Glutamatergic neuron (in vitro differentiated cells): ENCODE measurements at places on chromosomes 5 and 9. TPM values are rescaled to one million over a fixed set of nuclear protein-coding genes. Genes with fewer than 3 reads are reported as not detected.

Gene ZNF169
- total RNA-seq, result 4.9 TPM

Gene N4BP3
- total RNA-seq, result 2.2 TPM

Gene DRD1
- not detected for total RNA-seq

Gene FRRS1L
- 4.4 TPM for total RNA-seq

Gene CCDC192
- not detected for total RNA-seq

Gene CSNK1A1
- 289 TPM for total RNA-seq

Gene C5orf58
- total RNA-seq, result not detected

Gene CD72
- 4.9 TPM for total RNA-seq

DNA sequence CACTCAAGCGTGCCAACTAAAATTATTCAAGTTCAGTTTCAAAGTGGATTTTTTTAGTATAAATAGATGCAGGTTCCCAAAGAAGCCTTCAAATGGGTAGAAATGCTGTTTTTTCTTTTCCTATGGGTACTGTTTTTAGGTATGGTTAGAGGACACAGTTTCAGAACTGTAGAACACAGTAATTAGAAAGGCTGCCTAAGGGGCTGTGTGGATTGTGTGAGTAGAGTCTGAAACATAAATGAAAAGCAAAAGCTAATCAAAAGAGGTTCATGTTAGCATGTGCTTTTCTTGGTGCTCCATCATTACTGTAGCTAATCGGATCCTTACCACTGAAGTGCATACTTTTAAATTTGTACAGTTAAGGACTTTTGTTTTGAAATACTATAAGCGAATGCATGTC, 85.3 kb downstream of the ZSWIM6 start:
- DNase-seq, result no peak

DNA sequence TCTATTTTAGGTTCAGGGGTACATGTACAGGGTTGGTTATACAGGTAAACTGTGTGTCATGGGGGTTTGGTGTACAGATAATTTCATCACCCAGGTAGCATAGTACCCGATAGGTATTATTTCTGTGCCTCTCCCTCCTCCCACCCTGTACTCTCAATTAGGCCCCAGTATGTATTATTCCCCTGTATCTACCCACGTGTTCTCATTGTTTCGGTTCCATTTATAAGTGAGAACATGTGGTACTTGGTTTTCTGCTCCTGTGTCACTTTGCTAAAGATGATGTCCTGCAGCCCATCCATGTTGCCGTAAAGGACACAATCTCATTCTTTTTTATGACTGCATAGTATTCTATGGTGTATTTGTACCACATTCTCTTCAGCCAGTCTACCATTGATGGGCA, 96.8 kb upstream of the SLC24A2 start:
- no peak for DNase-seq

GRCh38 chr9:124257844-124258606, at the start of gene NEK6:
TSS of gene NEK6 (plus strand) at chr9:124257949. CDS start at chr9:124301965, 44,016 bp downstream.
- DNase-seq, result no peak

DNA sequence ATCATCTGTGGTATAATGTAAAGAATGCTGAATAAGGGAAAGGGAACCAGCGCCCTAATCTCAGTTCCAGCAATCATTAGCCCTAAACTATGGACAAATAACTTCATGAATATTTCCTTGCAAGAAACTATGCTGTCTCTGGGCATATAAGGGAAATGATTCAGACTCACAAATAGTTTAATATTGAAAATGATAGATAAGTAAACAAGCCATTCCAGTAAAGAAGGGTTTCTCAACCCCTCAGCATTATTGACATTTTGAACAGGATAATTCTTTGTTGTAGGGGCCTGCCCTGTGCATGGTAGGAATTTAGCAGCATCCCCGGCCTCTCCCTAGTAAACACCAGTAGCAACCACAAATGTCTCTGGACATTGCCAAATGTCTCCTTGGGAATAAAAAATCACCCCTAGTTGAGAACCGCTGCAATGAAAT, 23.8 kb downstream of the C5 start:
- no peak for DNase-seq

DNA sequence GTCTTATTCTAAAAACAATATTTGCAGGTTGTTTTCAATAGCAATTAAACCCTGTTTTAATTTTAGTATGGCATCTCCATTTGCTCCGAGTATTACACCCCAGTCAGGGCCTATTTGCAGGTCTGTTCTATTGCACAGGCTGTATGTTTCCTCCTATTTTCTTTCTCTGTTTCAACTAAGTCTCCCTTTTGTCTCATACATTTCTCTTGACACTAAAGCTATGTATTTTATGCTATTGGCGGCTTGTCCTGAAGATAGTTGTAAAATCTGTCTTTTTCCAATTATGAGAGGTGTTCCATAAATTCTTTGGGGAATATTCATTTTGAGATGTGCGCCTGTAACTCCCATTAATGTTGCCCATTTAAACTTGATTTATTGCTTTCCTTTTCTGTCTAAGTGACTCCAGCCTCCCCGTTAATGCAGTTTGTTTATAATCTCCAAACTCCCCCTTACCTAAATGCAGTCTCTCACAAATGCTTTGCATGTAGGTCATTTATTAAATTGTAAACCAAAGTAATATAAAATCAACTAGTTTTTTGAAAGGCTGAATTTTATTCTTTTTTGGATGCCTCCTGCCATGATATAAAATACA, 262.4 kb downstream of the CDH12 start:
- no peak for DNase-seq

DNA sequence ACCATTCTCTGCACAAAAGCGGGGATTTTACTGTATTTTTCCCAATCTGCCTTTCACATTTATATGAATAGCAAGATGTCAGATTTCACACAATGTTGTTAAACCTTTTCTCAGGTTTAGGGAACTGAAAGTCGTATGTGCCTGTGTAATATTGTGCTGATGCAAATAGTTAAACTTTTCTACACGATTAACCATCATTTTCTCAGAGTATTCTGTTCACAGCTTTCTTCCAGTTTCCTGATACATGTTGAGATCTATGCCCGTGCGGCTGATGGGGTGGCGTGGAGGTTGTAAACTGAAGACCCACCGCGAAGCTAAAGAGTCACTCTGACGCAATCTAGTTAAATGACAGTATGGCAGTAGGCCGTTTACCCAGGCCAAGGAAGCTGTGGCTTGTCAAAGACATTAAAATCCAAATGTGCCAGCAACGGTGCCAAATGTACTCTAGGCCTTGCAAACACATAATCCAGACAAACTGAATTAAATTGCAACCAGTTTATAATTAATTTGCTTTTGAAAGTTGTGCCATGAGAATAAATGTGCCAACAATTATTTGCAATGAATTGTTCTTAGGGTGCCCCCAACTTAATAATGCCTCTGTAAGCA, 145.7 kb downstream of the EBF1 start:
- no peak for DNase-seq

DNA sequence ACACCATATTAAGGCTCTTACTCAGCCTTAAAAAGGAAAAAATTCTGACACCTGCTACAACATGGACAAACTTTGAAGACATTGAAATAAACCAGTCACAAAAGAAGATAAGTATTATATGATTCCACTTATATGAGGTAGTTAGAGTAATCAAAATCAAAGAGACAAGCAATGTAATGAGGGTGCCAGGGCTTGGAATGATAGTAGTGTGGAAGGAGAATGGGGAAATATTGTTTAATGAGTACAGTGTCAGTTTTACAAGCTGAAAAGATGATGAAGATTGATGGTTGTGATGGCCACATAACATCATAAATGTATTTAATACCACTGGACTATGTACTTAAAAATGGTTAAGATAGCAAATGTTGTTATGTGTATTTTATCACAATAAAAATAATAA, 485.7 kb downstream of the SPATA31D1 start:
- no peak for DNase-seq

DNA sequence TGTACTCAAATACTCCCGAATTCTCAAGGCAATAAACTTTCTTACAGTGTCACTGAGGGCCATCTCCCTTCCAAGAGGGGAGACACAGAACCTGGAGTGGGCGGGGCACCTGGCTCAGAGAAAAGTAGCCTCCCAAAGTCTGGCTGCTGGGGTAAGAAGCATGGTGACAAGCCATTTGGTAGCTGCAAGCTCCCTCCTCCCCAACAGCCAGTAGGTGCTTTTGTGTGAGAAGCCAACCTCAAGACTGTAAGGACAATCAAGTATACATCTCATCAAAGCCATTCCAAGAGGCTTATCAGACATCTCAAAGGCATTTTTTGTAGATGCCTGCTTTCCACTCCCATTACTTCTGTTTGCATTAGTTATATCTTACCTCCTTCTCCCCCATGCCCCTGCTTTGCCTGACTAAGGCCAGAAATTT, 1.4 kb downstream of the DAB2 start:
- no peak for DNase-seq

DNA sequence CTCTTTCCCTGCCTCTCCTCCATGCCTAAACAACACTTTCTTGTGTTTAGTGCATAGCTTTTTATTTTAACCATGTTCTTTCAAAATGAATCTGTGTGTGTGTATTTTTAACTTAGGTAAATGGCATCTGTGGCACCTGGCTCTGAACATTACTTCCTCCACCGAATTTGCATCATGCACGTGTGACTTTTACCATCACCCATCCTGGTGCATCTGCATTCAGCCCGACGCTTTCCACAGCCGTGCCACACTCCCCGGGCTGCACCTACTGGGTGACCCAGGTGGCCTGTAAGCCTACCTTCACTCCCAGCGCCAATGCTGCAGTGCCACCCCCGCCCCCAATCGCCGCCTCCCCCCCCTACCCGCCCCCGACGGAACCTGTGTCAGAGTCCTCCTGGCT, 12.7 kb upstream of the FCN1 start:
- DNase-seq, result no peak

GRCh38 chr5:31408814-31409213, 123.1 kb downstream of the DROSHA start:
- no peak for DNase-seq

- DNase-seq, result no peak
These were observed 63.0 kb upstream of the OTULINL start for GRCh38 chr5:14518638-14519037.

GRCh38 chr9:33272061-33272460, 7.2 kb downstream of the CHMP5 start:
- DNase-seq, result no peak

DNA sequence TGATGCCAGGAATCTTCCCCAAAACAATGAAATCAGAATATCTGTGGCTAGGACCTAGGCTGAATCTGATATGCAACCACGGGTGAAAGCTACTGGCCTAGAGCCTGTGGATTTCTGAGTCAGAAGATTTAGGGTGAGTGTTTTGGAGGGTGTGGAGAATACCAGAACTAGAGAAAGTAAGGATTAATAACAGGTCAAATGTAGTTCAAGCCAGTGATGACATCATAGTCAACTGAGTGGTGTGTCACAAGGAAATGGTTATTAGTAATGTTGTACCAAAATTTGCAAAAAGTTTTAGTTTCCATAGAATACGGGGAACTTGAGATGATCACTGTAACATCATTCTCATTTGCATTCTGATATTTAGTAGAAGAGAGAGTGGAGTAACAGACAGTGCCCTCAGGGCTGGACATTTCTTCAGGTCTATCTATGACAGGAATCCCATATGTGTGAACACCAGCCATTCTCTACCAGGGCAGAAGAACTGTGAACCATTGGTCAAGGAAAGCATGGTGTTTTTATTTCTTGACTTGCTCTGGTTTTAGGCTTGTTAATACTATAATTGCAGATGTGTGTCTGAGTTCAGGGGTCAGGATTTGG, 3.7 kb downstream of the GALNT12 start:
- DNase-seq, result no peak

GRCh38 chr9:27527702-27528075, 1.9 kb downstream of the MOB3B start:
- DNase-seq, result no peak

- DNase-seq, result no peak
These were observed 269.0 kb downstream of the SH3GL2 start for GRCh38 chr9:17847908-17848307.

- no peak for DNase-seq
These were observed 1.8 kb downstream of the ISCA1 start for GRCh38 chr9:86280580-86280979.

- DNase-seq, result no peak
These were observed 11.3 kb upstream of the POU4F3 start for GRCh38 chr5:146327257-146327870.

GRCh38 chr5:122723606-122724352, 51.1 kb upstream of the SNX2 start:
- DNase-seq, result no peak

DNA sequence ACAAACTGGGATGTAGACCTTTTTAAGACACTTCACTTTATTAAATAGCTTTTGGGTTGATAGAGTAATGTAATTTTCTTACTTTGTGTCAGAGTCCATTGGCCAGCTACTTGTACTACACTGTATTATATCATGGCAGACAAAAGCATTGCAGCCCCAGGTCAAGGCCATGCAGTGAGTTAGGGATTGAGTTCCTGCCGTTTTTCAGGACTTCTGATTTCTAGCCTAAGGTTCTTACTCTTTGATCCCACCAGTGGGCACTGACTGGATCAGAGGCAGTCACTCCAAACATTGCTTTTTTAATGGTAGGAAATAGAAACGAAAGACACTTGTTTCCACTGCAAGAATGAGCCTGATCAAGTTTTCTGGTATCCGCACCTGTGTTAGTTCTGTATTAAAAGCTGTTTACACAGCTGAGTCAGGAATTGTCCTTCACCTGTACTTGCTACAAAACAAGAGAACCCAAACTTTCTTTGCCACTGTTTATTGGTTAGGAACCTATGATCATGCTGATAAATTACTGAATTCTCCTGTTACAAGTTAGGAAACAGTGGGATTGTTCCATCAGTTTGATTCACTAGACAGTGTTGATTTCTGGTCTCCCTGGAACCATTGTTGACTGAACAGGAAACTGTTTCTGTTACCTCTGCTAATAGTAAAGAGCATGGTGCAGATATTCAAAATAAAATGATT, 22.1 kb downstream of the LRRC70 start:
- DNase-seq, result no peak

- no peak for DNase-seq
These were observed 94.9 kb downstream of the TLE1 start for GRCh38 chr9:81594415-81594814.

DNA sequence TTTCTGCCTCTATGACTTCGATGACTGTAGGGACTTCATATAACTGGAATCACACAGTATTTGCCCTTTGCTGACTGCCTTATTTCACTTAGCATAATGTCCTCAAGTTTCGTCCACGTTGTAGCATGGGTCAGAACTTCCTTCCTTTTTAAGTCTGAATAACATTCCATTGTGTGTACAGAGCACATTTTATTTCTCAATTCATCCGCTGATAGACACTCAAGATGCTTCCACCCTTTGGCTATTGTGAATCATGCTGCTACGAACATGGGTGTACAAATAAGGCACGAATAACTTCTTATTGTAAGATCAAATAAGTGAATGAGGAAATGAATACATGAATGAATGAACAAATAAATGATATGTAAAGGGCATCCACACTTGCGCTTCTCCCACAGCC, 13.0 kb downstream of the BARX1 start:
- DNase-seq, result no peak
